Effector memory CD4-positive, alpha-beta T cell (primary cell): ENCODE measurements at places on chromosomes 3 and 15.

GRCh38 chr15:64731805-64732151 lies 43.6 kb downstream of the RBPMS2 start:
- no peak for DNase-seq

GRCh38 chr15:67884514-67885174 lies 44.8 kb upstream of the RNU6-1 start:
- DNase-seq = peak; percentile 2

DNA sequence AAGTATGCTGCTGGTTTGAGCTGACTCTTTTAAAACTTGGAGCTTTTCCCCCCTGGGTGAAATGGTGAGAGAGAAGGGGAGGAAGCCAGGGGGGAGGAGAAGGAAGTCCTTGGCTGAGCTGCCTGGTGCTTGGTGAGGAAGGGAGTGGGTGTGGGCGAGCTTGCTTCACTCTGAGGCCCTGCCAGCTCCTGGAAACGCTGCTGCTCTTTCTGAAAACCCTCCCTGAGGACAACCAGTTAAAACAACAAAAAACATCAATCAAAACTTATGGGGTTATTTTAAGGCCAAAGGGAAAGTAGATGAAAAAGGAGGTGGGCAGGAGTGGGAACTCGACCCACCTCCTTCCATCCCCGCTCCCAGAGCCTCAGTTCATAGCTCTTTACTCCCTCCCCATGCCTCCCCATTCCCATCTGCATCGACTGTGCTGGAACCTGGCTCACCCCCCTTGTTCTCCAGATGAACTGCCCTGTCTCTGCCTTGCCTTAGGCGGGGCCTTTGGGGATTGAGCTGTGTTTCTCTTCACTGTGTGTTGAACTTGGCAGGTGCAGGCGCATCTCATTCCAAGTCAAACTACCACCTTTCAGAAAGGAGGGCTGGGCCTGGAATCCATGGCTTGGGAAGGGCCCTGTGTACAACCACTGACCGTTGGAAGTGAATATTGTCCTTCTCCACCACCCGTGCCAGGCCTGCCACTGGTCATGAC lies 166.1 kb downstream of the ZNF621 start:
- DNase-seq = no peak

- no peak for DNase-seq
These were observed 162.4 kb upstream of the CGNL1 start for GRCh38 chr15:57213862-57214261.

GRCh38 chr3:24562895-24563294 lies 68.2 kb upstream of the THRB start:
- no peak for DNase-seq

DNA sequence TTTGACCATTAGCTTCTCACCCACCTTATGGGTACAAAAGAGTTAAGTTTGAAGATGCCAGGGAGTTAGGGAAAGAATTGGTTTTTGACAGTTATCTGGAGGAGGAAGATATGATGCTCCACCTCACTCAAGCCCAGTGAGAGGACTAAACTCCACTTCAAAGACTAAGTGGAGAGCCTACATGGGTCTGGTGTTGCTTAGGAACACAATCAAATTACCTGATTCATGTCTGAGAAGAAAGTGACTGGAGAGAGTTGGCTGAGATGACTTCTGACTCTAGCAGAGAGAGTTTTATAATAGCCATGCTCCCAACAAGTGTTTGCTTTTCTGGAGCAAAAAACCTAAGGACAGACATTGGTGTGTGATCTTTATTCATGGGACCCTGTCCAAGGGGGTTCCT lies 43.3 kb downstream of the SUCNR1 start:
- no peak for DNase-seq

DNA sequence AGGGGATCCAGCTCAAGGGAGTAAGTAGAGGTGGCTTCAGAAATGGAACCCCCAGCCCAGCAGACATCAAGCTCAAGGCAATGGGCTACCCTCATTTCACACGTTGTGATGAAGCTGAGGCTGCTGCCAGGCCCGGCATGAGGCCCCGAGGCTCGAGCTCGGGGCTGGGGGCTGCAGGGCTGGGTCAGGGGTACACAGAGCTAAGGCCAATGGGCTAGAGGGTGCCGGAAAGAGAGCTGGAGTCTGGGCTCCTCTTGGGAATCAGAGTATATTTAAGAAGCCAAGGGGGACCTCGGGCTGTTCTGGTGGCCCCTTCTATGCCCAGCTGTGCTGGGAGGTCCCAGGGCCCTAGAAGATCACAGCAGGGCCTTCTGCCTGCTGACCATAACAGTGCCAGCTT lies 7.4 kb downstream of the PRSS50 start:
- DNase-seq = no peak

DNA sequence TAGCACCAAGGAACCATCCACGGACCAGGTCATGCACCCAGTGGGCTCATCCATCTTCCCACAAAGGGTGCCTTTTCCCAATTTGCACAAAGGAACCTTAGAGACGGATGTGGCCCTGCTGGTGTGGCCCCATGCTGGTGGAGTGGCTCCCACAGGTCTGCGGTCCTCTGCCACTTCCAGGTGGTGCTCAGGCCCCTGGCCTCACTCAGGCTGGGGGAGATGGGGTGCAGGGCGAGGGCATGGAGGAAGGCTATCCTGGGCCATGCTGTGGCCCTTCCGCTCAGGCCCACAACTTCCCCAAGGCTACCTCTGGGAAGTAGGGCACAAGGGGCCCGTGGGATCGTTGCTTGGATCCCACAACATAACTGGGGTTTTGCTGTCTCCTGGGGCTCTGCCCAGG lies 5.2 kb upstream of the SYNM start:
- no peak for DNase-seq
